ENCODE measurements at places on chromosomes 16 and 17. TPM values are rescaled to one million over a fixed set of nuclear protein-coding genes. Genes with fewer than 3 reads are reported as not detected.

DNA sequence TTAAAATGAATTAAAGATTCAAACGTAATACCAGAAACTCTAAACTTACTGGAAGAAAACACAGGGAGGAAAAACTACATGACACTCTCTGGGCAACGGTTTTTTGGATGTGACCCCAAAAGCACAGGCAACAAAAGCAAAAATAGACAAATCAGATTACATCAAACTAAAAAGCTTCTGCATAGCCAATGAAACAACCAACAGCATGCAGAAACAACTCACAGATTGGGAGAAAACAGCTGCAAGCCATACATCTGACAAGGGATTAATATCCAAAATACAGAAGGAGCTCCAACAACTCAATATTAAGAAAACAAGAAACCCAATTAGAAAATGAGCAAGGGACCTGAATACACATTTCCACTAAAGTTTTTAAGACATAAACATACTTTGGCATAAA is 69.2 kb upstream of the ALOX12 start:
- no peak for DNase-seq

- no peak for DNase-seq
Observed at GRCh38 chr16:47037396-47037745, 63.9 kb upstream of the DNAJA2 start.

DNA sequence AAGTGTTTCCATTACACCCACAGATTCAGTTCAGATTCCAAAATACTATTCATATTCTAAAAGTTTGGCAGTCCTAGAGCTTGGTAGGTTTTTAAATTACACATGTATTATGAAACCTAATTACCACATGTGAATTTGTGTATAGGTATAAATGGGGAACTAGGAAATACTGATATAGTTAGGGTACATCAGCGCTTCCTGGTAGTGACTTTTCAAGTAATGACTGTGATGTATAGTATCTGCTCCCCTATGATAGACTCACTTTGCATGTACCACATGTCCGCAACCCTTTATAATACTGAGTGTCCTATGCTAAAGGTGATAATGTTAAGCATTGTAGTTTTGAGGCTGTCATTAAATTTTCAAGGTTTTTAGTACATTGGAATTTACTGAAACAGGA is 22.9 kb downstream of the CDK12 start:
- DNase-seq, result no peak

DNA sequence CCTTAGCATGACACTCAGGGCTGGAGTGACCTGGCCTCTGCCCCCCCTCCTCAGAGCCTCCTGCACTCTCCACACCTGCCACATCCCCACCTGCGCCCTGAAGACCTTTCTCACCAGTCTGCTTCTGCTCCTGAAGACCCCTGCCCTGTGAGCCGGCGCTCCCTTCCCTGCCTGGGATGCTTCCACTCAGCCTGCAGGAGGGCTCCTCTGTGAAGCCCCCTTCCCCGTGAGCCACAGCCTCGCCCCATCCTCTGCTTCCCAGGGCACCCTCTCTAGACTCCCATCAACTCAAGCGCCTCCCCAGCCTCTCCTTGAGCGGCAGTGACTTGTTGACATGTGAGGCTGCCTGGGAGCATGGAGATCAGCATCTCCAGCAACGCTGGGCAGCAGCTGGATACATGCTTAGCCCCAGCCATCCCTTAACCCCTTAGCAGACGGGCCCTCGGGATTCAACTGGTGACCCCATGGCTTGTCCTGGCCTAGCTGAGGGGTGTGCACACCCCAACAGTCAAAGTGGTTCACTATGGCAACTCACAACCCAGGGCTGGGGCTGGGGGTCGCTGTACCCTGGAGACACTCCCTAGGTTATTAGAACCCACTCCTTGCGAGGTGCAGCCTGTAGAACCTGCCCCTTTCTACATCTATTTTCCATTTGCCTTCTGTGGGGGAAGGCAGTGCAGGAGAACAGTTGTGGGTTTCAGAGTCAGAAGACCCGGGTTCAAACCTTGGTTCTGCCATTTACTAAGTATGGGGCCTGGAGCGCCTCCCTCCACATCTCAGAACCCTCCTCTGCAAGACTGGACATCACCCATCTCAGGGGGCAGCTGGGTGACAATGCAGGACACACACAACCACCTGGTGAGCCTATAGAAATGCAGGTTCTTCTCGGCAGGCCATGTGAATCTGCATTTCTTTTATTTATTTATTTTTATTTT is 21.5 kb downstream of the TMEM235 start:
- DNase-seq, result no peak

- DNase-seq, result no peak
Observed at GRCh38 chr17:82751171-82751570, 694 bp upstream of the TBCD start.

The CD300LB gene
- total RNA-seq, result 1.5 TPM
